ENCODE measurements at places on chromosomes 1 and 21.
A peak's percentile ranks its signal among the peaks of the same experiment; 100 is the strongest.

- no peak for DNase-seq
These were observed 46.2 kb downstream of the COLGALT2 start for GRCh38 chr1:183991348-183991747.

DNA sequence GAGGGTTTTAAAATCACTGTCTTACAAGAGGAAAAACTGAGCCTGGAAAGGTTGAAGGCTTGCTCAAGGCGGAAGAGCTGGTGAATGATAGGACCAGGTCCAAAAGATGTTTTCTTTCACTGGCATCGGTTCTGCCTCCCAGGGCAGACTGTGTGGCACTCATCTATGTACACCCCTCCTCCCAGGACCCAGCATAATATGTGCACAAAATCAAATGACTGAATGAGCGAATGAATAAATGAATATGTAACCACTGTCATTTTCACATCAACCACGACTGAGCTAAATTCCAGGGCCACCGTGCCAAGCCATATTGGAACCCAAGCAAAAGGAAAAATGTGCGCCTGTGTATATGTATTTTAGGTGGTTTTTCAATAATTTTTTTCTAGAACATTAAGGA lies 99.3 kb upstream of the ZBTB40 start:
- DNase-seq: no peak

DNA sequence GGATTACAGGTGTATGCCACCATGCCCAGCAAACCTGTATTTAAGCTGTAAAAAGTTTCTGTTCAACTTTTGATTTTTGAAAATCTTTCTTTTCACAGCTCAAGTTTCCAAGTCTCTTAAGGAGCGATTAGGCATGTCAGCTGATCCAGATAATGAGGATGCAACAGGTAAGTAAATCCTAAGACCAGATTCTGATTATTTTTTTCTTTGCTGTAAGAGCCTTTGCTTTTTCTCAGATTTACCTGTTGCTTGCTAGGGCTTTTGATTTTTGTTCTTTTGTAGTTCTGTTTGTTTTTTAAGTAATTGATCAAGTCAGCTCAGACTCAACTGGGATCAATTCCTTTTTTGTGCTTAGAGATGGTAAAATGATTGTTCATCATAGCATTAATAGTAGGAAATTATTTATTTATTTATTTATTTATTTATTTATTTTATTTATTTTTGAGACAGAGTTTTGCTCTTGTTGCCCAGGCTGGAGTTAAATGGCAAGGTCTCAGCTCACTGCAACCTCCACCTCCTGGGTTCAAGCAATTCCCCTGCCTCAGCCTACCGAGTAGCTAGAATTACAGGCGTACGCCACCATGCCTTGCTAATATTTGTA lies 21.1 kb upstream of the SNRPE start:
- DNase-seq: no peak

GRCh38 chr1:172837816-172838679 lies 179.1 kb downstream of the FASLG start:
- no peak for DNase-seq

DNA sequence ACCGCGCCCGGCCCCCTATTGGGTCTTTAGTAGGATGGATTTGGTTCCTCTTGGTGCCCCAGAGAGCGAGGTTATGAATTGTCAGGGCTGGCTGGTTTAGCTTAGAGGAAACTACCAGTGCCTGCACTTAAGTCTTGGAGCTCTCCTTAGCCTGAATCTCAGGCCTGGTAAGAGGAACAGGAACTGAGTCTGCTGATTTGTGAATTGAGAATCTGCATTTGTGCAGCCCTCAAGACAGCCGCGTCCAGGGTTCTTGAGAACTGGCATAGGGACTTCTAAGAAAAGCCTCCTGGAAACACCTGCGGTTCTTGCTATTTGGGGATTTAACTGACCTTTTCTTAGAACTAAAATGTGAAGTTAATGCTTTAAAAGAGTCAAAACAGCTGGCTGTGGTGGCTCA lies 1.7 kb downstream of the NECAP2 start:
- DNase-seq: no peak

DNA sequence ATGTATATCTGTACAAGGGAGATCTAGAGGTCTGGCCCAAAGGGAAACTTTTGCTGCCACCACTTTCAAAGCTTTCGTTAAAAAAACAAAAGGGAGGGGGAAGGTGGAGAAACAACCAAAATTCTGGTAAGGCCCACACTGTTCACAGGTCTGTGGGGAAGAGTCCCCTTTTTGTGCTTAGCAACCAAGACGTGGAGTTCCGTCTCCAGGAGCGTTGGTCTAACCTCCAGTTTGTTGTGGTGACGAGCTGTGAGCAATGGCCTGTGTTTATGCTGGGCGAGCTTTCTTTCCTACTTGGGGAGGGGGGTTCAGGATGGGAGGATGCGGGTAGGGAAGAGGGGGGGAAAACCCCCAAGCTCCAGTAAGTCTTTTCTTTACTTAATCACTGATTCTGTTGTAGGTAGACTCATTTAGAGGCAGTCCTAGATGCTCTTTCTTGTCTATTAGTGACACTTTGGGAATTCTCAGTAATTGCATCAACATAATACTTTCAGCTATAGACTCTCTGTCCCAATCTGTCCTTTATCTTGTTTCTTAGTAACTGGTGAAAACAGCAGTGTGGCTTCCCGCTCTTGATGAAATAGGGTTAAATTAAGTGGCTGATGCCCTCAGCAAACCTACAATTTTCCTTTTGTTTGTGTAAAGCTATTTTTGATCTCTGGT lies 1.5 kb downstream of the HIPK1 start:
- peak; percentile 56 for DNase-seq

DNA sequence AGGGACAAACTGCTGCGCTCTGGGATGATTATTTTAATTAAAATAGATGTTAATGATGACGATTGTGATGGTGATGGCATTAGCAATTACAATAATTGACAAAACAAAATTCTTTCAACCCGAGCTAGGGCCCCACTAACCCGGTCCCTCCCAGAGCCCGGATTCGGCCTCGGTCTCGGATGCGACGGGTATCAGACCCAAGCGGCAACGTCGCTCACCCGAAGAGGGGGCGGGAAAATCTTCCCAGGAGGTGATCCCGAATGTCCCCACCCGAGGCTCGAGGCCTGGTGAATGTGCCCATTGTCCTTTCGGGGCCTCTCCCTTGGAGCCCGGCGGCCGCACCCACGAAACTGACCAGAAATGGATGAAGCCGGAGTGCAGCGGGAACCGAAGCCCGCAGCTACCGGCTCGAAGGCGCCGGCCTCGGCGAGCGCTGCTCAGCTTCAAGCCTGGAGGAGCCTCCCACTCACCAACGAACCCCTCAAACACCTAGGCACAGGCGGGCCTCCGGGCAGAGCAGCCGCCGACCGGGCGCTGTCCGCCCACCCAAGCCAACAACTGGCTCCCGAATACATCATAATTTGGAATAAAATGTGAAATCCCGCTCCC lies 1.2 kb downstream of the TAL1 start:
- DNase-seq: no peak
